ENCODE measurements at places on chromosomes 12 and 14. TPM values are rescaled to one million over a fixed set of nuclear protein-coding genes. Genes with fewer than 3 reads are reported as not detected.

DNA sequence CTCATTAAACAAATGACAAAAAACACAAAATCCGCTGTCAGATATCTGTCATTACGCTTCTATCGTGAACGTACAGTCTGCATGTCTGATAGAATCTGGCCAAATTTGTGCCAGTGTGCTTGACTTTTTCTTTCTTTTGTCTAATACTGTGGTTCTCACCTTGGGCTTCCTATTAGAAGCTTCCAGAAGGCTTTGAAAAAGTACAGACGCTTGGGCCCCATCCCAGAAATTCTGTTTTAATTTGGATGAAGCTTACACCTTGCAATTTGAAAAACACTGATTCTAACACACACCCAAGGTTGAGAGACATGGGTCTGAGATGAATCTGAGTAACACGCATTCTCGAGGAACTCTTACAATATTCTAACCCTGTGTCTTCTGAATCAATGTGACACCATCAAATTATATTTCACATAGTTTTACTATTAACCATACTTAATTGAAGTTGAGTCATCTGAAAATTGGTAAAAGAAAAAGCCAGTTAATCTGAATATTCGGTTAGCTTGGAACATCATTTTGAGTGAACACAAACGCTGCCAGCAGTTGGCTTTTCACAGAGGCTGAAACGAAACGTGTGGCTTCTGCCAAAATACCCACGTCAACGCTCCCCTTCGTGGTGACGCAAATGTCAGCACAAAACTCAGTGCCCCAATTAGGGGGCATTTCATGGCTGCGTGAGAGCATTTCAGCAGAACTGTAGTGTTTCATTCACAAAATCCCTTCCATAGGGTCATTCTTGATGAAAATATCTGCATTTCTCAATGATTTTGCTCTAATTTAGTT is 420.5 kb downstream of the TMEM132D start:
- DNase-seq, result no peak

DNA sequence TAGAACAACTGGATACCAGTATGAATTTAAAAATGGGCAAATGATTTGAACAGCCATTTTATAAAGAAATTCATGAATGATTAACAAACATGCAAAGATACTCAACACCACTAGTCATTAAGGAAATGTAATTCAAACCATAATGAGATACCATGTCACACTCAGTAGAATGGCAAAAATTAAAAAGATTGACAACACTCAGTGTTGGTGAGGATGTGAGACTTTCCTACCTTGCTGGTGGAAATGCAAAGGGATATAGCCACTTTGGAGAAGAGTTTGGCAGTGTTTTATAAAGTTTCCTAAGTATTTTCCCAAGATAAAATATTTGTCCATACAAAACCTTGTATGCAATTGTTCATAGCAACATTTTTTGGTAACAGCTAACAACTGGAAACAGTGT is 6.0 kb upstream of the CHST11 start:
- no peak for DNase-seq

GRCh38 chr14:66910311-66910840 is 278.9 kb upstream of the GARIN2 start:
- DNase-seq, result no peak

- no peak for DNase-seq
Measured at GRCh38 chr12:76764856-76765255, 941 bp downstream of the ZDHHC17 start.

DNA sequence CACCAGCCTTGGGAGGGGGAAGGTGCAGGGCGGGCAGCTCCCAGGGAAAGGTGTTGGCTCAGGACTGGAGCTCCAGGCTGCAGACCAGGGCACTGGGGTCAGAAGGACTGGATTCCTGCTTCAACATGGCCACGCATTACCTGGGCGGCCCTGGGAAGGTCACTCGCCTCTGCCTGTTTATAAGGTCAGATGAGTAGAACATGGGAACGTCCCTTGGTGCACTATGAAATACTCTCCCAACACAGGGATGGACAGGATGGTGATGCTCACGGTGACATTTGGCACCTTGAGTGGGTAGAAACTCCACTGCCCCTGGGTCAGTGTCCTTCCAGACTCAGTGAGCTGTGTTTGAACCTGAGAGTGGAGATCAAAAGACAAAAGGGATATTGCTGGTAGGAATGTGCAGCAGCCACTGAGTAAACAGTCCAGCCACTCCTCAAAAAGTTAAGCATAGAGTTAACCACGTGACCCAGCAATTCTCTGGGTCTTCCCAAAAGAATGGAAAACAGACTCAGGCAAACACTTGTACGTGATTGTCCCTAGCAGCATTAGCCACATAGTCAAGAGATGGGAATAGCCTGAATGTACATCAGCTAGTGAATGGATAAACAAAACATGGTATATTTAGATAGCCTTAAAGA is 9.1 kb upstream of the BDKRB2 start:
- no peak for DNase-seq

The PARP2 gene
- total RNA-seq, result 32.6 TPM

- no peak for DNase-seq
Measured at GRCh38 chr12:127941332-127941731, 325.6 kb upstream of the TMEM132C start.

The C3AR1 gene
- total RNA-seq, result 10.7 TPM

DNA sequence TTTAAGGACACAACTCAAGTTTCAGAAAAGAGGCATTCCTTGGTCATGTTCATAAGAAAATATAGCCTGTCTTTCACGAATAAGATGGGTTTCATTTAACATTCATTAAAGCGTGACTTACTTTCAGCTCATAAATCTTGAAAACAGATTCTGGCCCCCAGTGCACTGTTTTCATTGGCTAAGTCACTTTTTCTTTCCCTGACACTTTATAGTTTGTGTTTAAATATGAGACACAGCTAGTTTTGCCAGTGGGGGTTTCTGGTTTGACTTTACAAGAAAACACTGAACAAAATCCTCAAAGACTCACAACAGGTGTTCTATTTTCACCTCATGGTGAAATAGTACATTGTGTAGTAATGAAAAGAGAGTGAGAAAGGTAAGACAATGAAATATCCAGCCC is 65.9 kb downstream of the PHLDA1 start:
- no peak for DNase-seq

GRCh38 chr12:104315326-104316224 is 12.0 kb downstream of the EID3 start:
- DNase-seq, result no peak

DNA sequence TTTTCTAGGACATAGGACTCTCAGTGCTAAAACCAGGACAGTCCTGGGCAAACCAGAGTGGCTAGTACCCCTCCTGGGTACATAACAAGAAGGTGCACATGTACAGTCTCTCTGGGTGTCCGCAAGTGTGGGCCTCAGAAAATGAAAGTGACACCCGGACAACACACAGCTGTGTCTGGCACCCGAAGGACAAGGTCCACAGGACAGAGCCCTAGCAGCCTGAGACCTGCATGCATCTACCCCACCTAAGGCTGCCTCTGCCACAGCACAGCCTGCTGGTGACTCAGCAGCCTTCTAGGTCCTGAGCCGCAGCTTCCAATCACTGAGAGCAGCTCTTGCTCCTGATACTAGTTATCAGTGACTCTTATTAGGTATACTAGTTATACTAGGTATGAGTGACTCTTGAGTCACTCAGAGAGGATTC is 784.1 kb upstream of the TBX3 start:
- DNase-seq, result no peak

The KIAA0586 gene
- total RNA-seq, result 24.1 TPM

The PRR13 gene
- 235 TPM for total RNA-seq

- DNase-seq, result no peak
Measured at GRCh38 chr12:29032446-29032845, 116.6 kb upstream of the FAR2 start.

GRCh38 chr14:94355191-94355794 is 32.2 kb upstream of the SERPINA6 start:
- peak; percentile 37 for DNase-seq

DNA sequence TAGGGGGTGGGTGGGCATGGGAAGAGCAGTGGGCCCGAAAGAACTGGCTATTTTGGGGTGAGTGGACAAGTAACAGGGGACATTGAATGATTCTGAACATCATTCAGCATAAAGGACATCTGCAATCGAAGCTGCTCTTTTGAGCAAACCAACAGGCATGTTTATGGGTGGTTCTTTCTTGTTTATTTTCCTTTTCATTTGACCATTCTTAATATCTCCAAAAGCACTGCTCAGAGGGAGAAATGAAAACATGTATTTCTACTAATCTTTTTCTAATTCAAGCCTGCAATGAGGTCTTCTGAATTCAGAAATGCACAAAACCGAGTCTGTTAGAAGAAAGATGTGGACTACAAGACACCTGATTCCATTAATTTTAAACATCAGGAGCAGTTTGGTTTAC is 54.0 kb downstream of the NUAK1 start:
- no peak for DNase-seq

The OTX2 gene
- total RNA-seq, result not detected

DNA sequence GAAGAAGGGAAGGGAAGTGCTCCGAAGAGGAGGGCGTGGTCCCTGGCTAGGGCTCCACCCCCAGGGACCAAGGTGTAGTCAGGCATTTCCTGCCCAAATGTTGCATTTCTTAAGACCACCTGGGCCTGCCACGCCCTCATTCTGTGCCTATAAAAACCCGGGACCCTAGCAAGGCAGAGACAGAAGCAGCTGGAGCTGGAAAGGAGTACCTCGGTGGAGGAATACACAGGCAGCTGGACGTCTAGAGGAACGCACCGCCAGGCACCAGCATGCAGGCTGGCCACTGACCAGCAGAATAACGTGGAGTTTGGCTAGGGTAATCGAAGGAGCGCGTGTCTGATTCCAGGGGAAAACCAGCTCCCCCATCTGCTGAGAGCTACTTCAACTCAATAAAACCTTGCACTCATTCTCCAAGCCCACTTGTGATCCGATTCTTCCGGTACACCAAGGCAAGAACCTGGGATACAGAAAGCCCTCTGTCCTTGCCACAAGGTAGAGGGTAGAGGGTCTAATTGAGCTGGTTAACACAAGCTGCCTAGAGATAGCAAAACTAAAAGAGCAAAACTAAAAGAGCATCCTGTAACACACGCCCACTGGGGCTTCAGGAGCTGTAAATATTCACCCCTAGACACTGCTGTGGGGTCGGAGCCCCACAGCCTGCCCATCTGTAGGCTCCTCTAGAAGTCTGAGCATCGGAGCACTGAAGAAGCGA is 21.0 kb downstream of the CFL2 start:
- peak; percentile 42 for DNase-seq

DNA sequence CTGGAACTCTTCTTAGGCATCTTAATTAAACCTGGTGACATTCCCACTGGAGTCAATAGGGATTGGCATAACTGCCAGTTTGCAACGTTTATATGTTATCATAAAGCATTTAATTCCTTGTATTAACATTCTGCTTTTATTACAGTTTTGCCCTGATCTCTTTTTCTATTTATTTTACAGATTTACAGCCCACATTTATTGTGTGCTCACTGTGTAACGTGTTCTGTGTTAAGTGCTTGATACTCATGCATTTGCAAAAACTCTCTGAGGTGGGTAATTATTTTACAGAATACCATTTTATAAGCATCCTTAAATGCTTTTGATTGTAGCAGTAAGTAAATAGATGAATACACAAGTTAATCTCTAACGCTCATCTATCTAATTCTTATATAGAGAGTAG is 341.5 kb upstream of the FAR2 start:
- DNase-seq, result no peak

GRCh38 chr12:53676656-53677015 is 753 bp upstream of the ATP5MC2 start:
- no peak for DNase-seq

- DNase-seq, result peak; percentile 46
Measured at GRCh38 chr14:39232554-39233415, 930 bp upstream of the MIA2 start.

The GLT8D2 gene
- total RNA-seq, result 0.40 TPM

The CLEC4D gene
- total RNA-seq, result not detected

DNA sequence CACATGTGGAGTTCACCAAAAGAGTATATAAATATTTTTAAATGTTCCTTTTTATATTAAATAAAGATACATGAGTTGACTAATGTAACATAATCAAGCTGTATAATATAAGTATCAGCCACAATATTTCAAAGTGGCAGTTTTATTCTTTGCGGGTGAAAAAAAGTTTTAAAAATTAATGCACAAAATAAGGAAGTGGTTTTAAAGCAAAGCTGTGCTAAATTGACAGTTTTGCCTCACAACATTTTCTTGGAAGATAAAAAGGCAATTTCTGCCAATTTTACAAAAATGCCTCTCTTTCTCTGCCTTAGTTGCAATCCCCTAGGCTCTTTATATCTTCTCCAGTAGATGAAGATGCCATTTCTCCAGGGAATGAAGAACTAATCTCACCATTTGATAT is 719.1 kb downstream of the C12orf50 start:
- DNase-seq, result no peak

DNA sequence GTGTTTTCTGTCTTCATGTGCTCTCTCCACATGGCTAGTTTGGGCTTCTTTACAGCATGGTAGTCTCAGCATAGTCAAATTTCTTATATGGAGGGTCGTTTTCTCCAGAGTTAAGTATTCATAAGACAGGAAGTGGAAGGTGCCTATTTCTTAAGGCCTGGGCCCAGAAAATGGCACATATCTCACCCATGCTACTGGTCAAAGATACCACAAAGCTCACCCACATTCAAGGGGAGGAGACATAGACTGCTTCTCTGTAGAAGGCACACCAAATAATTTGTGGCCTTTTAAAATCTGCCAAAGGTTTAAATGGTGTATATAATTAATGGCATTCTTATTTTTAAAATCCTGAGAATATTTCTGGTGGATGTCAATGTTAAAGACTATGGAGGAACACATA is 44.8 kb downstream of the CCDC91 start:
- DNase-seq, result no peak

DNA sequence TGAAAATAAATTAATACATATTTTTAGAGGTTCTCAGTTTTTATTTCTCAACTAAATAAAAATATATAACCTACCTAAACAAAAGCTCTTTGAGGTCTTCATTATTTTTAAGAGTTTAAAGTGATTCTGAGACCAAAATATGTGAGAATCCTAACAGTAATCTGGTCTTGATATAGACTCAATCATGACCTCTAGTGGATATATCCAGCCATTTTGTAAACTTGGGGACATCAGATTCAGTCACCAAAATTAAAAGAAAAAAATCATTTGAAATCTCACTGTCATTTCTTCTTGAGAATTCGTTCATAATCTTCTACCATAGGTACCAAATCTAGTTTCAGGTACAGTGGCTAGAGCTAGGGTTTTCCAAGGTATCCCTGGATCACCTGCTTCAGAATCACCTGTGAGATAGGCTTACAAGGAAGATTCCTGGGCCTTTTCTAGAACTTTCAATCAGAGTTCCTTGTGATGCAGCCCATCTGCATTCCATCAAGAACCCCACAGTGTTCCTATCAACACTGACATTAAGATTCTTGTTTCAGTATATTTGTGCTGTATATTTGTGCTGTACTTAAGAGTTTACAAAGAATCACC is 214.9 kb downstream of the ADAMTS20 start:
- DNase-seq, result no peak

- no peak for DNase-seq
Measured at GRCh38 chr12:41466802-41467201, 278.7 kb downstream of the PDZRN4 start.

Data from activated CD8-positive, alpha-beta memory T cell treated with anti-CD3 and anti-CD28 coated beads, Interleukin-2, amount 10 ng/mL, durations not matched to agents 7 days and 5 days (primary cell).